ENCODE measurements at places on chromosomes 7 and 10. TPM values are rescaled to one million over a fixed set of nuclear protein-coding genes. Genes with fewer than 3 reads are reported as not detected.

The SDHAF3 gene
- total RNA-seq: 16.1 TPM

The IKZF5 gene
- 13.2 TPM for total RNA-seq

The ITPRID1 gene
- not detected for total RNA-seq

The CYP2C19 gene
- 0.42 TPM for total RNA-seq

The CCDC7 gene
- total RNA-seq: 15.7 TPM

The TRRAP gene
- total RNA-seq: 63.1 TPM

The DOCK1 gene
- 0.35 TPM for total RNA-seq

The RARRES2 gene
- total RNA-seq: not detected

The DNAJC12 gene
- total RNA-seq: 36.4 TPM

The EIF4EBP2 gene
- 23.6 TPM for total RNA-seq

The ZP3 gene
- total RNA-seq: 7.7 TPM

The STARD3NL gene
- 25.8 TPM for total RNA-seq

The RSPH10B gene
- 0.28 TPM for total RNA-seq

The DDC gene
- total RNA-seq: not detected

The ZNF277 gene
- total RNA-seq: 34.3 TPM

Measured in activated T-cell treated with anti-CD3 and anti-CD28 coated beads, Interleukin-2, amount 50 U/mL, for 72 hours (primary cell).